ENCODE measurements at places on chromosomes 7 and 10. TPM values are rescaled to one million over a fixed set of nuclear protein-coding genes. Genes with fewer than 3 reads are reported as not detected.

GRCh38 chr10:7797582-7797981 lies 9.6 kb downstream of the ATP5F1C start:
- no peak for DNase-seq
- H3K4me1 ChIP-seq, result no peaks in the 10 kb centered on the region
- H3K36me3 ChIP-seq, result peaks cover 48% of the 10 kb centered on the region
- H3K4me3 ChIP-seq, result no peak overlapping the region
- no peaks in the 10 kb centered on the region for H3K27me3 ChIP-seq

- peaks cover 4% of the 10 kb centered on the region for H3K4me1 ChIP-seq
- H3K27me3 ChIP-seq, result no peaks in the 10 kb centered on the region
- no peaks in the 10 kb centered on the region for H3K36me3 ChIP-seq
- H3K27ac ChIP-seq, result peak overlapping the region; percentile 58
- H3K4me3 ChIP-seq, result no peak overlapping the region
Measured at GRCh38 chr10:13851906-13852305, 265.1 kb downstream of the PRPF18 start.

Gene KCNMA1
- 15.3 TPM for polyA plus RNA-seq

DNA sequence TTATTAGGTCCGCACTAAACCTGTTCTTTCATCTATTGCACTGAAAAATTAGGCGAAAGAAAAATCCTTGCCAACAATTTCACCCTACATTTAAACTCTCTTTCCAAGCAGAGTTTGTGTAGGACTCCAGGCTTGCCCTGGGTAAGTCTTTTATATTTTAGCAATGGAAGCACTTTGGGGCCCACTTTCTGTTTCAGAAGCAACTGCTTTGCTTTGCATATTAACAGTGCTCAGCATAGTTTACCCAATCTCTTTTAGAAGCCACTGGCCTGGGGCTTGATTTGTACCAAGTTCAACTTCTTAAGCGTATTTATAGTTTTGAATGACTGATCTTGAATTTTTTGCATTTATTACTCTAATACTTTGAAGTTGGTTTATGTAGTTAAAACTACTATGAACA lies 78.8 kb upstream of the MDFIC start:
- no peak overlapping the region for H3K27ac ChIP-seq
- no peaks in the 10 kb centered on the region for H3K4me1 ChIP-seq
- H3K27me3 ChIP-seq, result no peaks in the 10 kb centered on the region
- H3K36me3 ChIP-seq, result no peaks in the 10 kb centered on the region
- no peak for DNase-seq

Gene CDC14C
- not detected for polyA plus RNA-seq

DNA sequence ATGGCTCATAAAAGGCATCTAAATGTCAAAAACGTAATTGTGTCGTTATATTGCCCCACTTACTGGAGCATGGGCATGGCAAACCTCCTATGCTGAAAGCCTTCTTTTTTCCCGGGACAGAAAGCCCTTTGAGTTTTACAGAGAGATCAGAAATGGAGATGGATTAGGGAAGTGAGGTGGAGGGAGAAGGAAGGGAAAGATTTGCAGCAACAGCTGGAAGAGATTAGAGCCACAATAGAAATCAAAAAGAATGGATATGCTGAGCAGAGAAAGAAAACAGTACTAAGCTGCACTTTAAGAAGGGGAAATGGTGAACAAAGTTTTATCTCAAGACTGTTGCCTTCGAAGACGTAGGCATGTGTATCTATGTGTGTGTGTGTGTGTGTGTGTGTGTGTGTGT lies 97.2 kb upstream of the PCGF5 start:
- H3K4me1 ChIP-seq, result no peaks in the 10 kb centered on the region
- no peaks in the 10 kb centered on the region for H3K36me3 ChIP-seq
- no peak for DNase-seq
- no peak overlapping the region for H3K4me3 ChIP-seq

DNA sequence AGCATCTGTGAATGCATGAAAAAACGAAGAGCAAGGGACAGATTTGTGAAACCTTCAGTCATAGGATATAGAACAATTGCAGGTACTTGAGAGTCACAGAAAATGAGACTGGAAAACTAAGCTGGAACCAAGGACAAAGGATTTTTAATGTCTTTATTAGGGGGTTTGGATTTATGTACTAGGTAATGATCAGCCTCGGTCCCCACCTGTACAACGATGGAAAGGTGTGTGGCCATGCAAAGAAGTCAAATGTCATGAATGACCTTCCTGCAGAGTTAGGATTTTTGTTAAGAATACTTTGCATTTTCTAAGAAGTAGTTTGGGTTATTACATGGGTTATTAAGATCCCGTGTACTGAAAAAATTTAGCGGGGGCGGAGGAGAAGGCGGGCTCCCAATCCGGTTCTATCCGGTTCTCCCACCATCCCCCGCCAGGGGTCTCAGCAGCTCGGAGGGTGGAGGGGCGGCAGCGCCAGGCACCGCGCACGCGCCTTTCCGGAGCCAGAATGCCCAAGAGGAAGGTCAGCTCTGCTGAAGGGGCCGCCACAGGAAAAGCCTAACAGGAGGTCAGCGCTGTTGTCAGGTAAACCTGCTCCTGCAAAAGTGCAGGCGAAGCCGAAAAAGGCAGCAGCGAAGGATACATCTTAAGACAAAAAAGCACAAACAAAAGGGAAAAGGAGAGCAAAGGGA lies 327.5 kb upstream of the PLXDC2 start:
- no peaks in the 10 kb centered on the region for H3K36me3 ChIP-seq
- H3K27ac ChIP-seq, result no peak overlapping the region
- DNase-seq, result peak; percentile 73
- peak overlapping the region; percentile 9 for H3K4me3 ChIP-seq
- H3K27me3 ChIP-seq, result no peaks in the 10 kb centered on the region

Gene OR2A5
- polyA plus RNA-seq, result not detected

GRCh38 chr10:120493411-120494312 lies 36.6 kb downstream of the PLPP4 start:
- no peak overlapping the region for H3K27ac ChIP-seq
- H3K4me3 ChIP-seq, result no peak overlapping the region
- H3K4me1 ChIP-seq, result no peaks in the 10 kb centered on the region
- H3K36me3 ChIP-seq, result no peaks in the 10 kb centered on the region
- H3K27me3 ChIP-seq, result no peaks in the 10 kb centered on the region

GRCh38 chr7:98681511-98681910 lies 64.4 kb downstream of the NPTX2 start:
- H3K4me3 ChIP-seq, result no peak overlapping the region
- no peak for DNase-seq
- H3K36me3 ChIP-seq, result no peaks in the 10 kb centered on the region
- no peak overlapping the region for H3K27ac ChIP-seq

Gene FFAR4
- 5.5 TPM for polyA plus RNA-seq

DNA sequence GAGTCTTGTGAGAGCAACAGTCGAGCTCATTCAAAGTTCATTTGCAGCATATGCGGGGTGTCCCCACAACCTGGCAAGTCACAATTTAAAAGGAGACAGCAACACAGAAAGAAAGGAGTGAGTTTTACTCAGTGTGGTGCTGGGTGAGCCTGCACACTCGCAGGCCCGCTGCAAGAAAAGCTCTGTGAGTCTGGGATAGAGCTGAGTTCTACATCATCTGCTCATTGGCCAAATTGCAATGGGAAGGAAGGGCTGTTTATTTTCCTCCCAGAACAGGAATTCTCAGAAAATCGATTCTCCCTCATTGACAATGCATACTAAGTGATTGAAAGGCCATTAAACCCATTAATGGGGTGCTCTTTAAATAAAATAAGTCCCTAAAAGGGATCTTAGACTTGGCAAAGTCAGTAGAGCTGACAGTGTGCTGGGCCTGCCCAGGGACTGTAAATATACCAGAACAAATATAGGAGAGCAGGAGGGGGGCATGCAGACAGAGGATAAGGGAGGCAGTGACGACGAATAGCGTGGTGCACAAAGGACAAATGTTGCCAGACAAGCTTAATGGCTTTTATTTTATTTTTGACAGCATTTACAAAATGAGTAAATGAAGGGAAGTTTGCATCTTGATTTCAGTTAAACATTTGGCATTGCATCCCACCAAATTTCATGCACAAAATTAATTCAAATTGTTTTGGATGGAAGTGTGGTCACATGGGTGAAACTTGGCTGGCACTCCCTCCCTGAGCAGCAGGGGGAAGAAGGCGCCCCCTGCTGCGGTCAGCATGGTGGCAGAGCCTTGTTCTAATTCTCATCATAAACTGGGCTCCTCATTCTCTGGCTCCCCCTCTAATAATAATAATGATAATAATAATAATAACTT lies 215.7 kb downstream of the SNX10 start:
- H3K4me1 ChIP-seq, result no peaks in the 10 kb centered on the region
- H3K4me3 ChIP-seq, result no peak overlapping the region

Gene VAX1
- not detected for polyA plus RNA-seq

DNA sequence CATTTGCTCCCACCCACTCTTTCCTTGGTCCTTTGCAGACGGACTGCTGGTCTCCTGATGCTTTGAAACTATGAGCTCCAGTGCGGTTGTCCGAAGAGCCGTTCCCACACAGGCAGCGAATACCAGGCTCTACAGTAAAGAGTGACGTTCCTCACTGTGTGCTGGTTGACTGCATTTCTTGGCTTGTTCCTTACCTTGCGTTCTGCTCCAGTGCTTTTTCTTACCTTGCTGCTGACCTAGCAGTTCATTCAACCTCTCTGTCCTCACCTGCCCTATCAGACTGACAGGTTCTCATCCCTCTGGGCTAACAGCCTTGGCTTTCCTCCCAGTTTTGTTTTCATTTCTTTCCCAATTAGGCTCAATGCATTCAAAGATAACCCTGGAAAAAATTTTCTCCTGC lies 214.8 kb downstream of the TMEM178B start:
- H3K27ac ChIP-seq, result no peak overlapping the region
- no peak overlapping the region for H3K4me3 ChIP-seq
- H3K27me3 ChIP-seq, result no peaks in the 10 kb centered on the region
- H3K36me3 ChIP-seq, result no peaks in the 10 kb centered on the region
- H3K4me1 ChIP-seq, result no peaks in the 10 kb centered on the region

- no peaks in the 10 kb centered on the region for H3K27me3 ChIP-seq
- peak; percentile 83 for DNase-seq
- no peaks in the 10 kb centered on the region for H3K4me1 ChIP-seq
- no peak overlapping the region for H3K4me3 ChIP-seq
Measured at GRCh38 chr10:86648704-86649427, 5.5 kb upstream of the OPN4 start.

Gene RNLS
- polyA plus RNA-seq, result 17.3 TPM

Gene MYOZ1
- 0.17 TPM for polyA plus RNA-seq

GRCh38 chr7:133932591-133932990 lies 194.5 kb upstream of the LRGUK start:
- no peak overlapping the region for H3K27ac ChIP-seq
- H3K27me3 ChIP-seq, result no peaks in the 10 kb centered on the region
- DNase-seq, result no peak
- H3K4me3 ChIP-seq, result no peak overlapping the region
- H3K36me3 ChIP-seq, result no peaks in the 10 kb centered on the region

Gene SORBS1
- polyA plus RNA-seq, result 8.1 TPM

GRCh38 chr7:131294553-131294952 lies 33.1 kb upstream of the MKLN1 start:
- DNase-seq, result no peak
- H3K36me3 ChIP-seq, result no peaks in the 10 kb centered on the region
- no peak overlapping the region for H3K27ac ChIP-seq
- no peaks in the 10 kb centered on the region for H3K27me3 ChIP-seq
- no peak overlapping the region for H3K4me3 ChIP-seq
- no peaks in the 10 kb centered on the region for H3K4me1 ChIP-seq

DNA sequence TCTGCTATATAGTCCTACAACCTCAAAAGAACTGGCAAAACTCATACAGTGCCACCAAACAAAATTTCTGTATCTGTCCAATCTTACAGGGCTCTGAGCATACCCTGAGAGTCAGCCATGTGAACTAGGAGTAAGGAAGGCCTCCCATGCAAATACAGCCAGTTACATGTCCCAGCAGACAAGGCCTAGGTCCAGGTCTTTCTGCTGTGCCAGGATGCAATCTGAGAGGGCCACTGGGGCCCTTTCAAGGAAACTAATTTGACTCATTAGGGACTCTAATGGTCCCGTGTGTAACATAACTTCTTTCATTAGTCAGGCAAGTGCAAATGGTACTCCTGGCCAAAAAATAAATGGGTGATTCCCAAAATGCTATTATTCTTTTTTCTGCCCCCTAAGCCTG lies 17.9 kb upstream of the HIBADH start:
- H3K27me3 ChIP-seq, result no peaks in the 10 kb centered on the region
- H3K4me1 ChIP-seq, result peaks cover 15% of the 10 kb centered on the region
- DNase-seq, result no peak
- H3K36me3 ChIP-seq, result no peaks in the 10 kb centered on the region

DNA sequence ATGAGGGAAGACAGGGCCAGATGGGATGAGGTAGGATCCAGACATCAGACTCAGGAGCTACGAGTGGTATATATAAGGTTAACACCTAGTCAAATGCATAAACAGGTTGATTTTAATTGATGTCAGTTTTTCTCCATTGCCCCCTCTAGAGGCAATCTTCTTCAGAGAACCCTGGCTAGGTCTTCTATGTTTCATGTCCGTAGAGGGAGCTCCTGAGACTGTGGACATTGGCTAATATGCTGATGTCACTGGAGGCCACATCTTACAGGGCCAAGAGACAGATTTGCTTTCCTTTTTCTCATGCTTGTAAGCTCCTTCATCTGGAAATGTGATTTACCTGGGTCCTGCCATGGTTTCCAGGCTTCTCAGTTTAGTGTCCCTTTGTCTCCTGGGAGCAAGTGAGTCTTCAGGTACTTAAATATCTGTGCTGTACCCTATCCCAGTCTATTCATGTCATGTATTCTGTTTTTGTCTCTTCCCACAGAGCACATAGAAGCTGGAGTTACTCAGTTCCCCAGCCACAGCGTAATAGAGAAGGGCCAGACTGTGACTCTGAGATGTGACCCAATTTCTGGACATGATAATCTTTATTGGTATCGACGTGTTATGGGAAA lies 161.6 kb upstream of the PRSS1 start:
- DNase-seq, result no peak
- H3K27ac ChIP-seq, result no peak overlapping the region
- H3K4me3 ChIP-seq, result no peak overlapping the region
- no peaks in the 10 kb centered on the region for H3K27me3 ChIP-seq

- H3K27me3 ChIP-seq, result no peaks in the 10 kb centered on the region
- no peaks in the 10 kb centered on the region for H3K36me3 ChIP-seq
Measured at GRCh38 chr10:102581981-102582580, 62.2 kb upstream of the TRIM8 start.

DNA sequence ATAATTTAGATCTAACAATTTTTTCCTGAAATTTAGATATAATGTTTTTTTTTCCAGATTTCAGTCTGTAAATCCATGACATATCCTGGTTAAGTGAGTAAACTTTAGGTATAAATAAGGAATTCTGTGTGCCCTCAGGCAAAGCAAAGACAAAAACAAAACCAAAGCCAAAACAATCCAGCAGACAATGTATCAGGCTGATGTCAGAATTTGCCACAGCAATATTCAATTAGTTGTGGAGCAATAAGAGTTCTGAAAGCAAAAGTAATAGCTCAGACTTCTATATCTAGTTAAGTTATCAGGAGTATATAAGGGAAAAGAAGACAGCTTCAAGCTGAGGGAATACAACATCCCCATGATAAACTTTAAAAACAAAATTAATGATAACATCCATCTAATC lies 82.0 kb downstream of the MKX start:
- H3K4me1 ChIP-seq, result no peaks in the 10 kb centered on the region
- DNase-seq, result no peak

Measured in sigmoid colon (tissue), 7 donors.